ENCODE measurements at places on chromosomes 4 and X.

DNA sequence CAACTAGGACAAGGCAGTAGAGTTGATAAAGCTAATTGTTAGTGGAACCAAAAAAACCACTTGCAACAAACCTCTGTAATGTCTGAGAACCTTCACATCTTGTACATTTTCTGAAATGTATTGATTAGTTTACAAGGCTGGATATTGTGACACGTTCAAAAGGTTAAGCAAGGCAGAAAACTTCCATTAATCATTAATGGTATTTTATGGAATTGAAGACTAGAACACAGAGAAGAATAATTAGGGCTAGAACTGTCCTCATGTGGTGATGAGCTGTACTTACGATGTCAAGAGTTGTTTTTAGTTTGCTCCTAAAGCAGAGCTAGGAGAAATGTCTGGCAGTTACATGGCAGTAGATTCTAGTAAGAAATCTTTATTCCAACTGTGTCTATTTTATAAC lies 12.3 kb downstream of the GC start:
- no peak for DNase-seq

GRCh38 chr4:143701365-143701764 lies 890 bp upstream of the FREM3 start:
- no peak for DNase-seq

DNA sequence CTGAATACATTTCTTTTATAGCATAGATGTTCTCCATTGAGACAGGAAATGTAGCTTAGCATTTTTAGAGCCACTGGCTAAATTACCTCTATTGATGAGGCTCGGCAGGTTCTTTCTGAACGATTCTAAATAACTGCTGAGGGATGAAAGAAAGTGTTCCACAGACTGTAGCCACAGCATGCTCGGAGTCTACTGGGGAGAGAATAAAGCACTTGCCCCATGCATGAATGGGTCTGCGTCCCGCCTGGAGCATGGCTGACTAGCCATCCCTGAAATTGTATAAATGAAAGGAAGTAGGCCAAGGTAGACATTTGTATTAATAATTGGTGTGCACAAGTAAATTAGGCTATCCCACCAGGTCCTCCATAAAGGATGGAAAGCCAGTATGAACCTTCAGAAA lies 269.8 kb downstream of the COL25A1 start:
- no peak for DNase-seq

DNA sequence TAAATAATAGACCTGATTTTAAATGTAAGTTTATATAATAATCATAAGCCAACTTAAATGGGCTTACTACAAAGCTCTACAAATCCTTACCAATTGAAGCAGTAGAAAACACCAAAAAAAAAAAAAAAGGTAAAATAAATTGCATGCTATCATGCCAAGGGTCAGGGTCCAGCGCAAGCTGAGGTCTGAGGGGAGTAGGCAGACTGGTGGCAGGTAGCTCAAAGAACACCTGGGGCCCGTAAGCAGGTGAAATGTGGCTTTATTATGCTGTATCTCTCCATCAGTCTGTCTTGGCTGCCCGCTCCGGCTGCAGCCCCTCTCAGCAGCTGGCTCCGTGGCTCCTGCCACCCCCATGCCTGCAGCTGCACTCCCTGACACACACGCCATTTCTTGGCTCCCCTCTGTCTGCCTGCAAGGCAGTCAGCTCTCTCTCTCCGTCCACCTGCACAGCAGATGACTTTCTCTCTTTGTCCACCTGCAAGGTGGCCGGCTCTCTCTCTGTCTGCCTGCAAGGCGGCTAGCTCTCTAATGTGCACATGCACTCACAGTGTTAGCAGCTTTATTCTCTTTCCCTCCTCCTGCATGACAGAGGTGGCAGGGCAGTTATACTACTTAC lies 209.4 kb upstream of the UGT8 start:
- DNase-seq: no peak

DNA sequence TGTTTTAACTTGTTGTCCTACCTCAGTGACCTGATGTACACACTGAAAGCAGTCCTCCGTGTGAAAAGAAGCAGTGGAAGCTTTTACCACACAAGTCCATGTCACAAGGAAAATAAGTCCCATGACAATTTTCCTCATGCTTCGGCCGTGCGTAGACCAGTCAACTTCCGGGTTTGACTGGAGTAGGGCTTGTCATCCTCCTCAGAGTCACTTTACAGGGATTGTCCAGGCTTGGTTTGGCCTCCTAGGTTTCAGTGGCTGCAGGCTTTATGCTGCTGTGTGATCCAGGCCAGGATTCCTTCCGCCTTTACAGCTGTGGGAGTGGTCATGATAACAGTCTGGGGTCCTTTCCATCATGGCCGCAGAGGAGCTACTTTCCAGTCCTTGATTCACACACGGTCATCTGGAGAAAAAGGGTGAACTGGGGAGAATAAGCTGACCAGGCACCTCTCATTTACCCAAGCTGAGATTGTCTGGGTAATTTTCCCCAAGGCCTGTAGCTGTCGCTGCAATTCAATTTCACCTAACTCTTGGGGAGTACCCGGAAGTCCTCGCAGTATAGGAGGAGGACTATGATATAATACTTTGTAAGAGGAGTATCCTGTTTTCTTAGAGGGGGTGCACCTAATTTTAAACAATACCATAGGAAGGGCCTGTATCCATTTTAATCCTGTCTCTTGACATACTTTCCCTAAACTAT lies 206.1 kb upstream of the KLF8 start:
- DNase-seq: no peak

DNA sequence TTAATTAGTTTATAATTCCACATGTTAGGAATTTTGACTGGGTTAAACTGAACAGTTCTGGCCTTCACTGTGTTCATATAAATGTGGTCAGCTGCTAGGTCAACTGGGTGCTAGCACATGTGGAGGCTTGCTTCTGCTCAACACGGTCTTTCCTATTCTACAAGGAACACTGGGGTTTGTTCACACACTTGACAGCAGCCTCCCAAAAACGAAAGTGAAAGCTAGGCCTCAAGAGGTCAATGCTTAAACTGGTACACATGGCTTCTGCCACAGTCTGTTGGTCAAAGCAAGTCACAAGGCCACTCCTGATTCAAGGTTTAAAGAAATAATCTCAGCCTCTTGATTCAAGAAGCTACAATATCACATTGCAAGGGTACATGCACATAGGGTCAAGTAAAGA lies 126.5 kb downstream of the QDPR start:
- DNase-seq: peak; percentile 28

- no peak for DNase-seq
Measured at GRCh38 chr4:11729548-11729947, 300.9 kb upstream of the HS3ST1 start.

DNA sequence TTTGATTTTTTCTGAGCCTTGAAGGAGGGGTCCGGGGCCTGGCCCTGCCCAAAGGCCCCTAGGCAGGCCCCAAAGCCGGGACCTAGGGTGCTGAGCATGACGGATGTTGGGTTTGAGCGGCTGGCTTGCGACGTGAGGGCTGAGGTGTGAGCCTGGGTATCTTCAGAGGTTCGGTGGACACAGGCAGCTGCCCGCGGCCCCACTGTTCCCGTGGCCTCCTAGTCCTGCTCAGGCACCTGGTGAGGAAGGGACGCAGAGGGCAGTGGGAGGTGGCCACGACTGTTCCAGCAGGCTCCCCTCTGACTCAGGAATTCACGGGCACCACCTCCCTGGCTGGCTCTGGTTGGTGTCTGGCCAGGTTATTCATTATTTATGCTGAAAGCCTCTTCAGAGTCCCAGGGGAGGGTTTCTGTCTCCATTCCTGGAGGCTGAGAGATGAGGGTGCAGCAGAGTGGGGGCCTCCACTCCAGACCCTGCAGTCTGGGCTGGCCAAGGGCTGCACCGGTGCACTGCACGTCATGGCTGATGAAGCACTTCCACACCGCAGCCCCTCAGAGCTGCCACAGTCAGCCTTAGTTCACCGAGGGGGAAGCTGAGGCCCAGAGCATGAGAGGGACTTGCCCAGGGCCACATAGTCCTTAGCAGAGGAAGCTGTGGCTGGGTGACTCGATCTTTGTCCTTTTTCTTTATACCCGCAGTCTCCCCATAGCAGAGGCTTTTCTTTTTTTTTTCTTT lies 2.2 kb downstream of the MSANTD1 start:
- DNase-seq: peak; percentile 36

DNA sequence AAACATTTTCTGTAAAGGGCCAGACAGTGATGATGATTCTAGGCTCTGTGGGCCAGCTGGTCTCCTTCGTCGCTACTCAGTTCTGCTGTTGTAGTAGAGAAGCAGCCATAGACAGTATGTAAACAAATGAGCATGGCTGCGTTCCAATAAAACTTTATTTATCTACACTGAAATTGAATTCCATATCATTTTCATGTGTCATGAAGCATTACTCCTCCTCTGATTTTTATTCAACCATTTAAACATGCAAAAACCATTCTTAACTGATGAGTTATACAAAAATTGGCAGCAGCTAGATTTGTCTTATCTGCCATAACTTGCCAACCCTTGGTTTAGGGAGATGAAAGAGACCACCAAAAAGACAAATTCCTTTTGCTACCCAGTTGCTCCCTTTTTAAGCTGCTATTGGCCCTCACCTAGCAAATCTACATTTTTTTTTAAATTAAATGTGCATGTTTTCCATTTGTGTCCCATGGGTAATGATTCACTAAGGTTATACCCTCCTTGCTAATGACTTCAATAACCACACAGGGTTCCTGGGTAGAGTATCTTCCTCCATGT lies 309.9 kb downstream of the DHX15 start:
- DNase-seq: peak; percentile 83

DNA sequence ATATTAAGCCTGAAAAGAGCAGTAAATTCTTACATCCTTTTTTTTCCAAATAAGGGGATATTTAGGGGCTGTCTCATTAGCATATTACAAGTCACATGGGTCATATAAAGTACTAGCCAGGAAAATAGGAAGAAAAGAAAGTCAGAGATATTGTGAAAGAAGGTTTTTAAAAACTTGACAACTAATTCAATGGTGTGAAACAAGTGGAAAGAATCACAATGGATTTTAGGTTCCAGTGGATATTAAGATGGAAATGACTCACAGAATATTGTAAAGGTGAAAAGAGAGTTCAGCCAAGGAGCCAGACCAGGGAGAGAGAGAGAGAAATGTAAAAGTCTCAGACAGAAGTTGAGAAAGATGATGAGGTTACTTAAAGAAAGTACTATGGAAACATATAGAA lies 297.2 kb downstream of the IQCM start:
- DNase-seq: no peak

DNA sequence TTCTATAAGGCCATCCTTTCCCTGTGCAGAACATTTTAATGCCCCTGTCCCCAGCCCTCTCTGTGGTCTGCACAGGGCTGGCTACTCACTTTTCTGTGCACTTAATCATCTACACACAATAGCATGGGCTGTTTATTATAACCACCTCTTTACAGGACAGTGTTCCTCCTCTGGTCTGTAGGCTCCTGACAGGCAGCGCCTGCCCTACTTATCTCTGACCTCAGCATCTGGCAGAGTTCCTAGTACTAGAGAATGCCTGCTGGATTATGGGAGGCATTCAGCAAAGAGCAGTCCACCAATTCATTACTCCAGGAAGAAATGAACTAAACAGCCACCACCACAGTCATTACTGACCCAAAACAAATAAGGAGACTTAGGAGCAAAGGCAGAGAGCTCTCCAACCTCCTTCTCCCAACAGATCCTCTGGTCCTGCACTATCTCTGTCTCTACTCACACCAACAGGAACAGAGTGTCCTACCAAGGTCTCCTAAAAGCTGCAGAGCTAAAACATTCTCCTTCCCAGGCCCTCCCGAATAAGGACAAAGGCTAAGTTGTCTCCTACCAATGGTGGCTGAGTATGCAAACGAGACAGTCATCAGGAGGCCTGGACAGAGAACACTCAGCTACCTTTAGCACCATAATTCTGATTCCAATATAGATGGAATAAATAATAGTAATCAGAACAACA lies 279.2 kb downstream of the QDPR start:
- peak; percentile 68 for DNase-seq

GRCh38 chrX:57286507-57287251 lies at the start of gene FAAH2:
FAAH2 (plus strand) TSS chrX:57286706; CDS start chrX:57286826, 120 bp downstream.
- DNase-seq: no peak

All from fibroblast of skin of back (primary cell).